Fibroblast of lung (primary cell): ENCODE measurements at places on chromosomes 3 and 15. TPM values are rescaled to one million over a fixed set of nuclear protein-coding genes. Genes with fewer than 3 reads are reported as not detected.

The PRR20G gene
- not detected in 2 replicates for total RNA-seq

The CLDN16 gene
- under 0.01 and 0.33 TPM in 2 replicates for total RNA-seq

The SMAD6 gene
- total RNA-seq = 8.7 and 8.9 TPM in 2 replicates

The CHRNA7 gene
- 0.17 and 0.26 TPM in 2 replicates for total RNA-seq

The C3orf80 gene
- 0.26 and 0.33 TPM in 2 replicates for total RNA-seq

The MYZAP gene
- total RNA-seq = 0.17 TPM in 1 of 2 replicates, not detected in the other

The TLR9 gene
- total RNA-seq = under 0.01 TPM in 1 of 2 replicates, not detected in the other

The TRANK1 gene
- total RNA-seq = 20.3 and 28.6 TPM in 2 replicates

The GRAMD2A gene
- total RNA-seq = 0.77 and 0.83 TPM in 2 replicates

The SMCO1 gene
- total RNA-seq = not detected in 2 replicates

The KNL1 gene
- total RNA-seq = 2.1 and 5.0 TPM in 2 replicates

- DNase-seq = no peak
These were observed 420.1 kb downstream of the EDEM1 start for GRCh38 chr3:5607581-5607980.

DNA sequence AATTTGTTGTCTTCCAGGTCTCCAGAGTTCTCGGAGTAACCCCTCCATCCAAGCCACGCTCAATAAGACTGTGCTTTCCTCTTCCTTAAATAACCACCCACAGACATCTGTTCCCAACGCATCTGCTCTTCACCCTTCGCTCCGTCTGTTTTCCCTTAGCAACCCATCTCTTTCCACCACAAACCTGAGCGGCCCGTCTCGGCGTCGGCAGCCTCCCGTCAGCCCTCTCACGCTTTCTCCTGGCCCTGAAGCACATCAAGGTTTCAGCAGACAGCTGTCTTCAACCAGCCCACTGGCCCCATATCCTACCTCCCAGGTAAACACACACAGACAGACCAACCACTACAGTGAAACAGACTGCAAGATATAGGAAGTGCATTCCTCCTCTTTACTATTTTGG, 87.9 kb upstream of the BLM start:
- DNase-seq = no peak

DNA sequence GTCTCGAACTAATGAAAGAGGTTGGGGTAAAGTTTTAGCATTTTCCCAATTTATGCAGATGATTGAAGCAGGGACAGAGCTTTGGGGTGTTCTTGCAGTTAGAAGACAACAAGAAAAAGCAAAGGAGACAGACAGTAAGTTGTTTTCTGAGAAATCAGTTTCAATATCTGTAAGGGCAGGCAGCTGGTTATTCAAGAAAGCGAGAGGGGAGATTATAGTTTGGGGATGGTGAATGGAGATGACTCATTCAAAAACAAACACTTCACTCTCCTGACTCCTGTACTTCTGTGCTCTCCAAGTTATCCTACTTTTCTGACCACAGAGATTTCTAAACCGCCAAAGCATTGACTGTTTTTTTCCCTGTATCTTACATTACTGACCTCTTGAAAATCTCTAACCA, 352.0 kb downstream of the GAP43 start:
- DNase-seq = peak; percentile 83

DNA sequence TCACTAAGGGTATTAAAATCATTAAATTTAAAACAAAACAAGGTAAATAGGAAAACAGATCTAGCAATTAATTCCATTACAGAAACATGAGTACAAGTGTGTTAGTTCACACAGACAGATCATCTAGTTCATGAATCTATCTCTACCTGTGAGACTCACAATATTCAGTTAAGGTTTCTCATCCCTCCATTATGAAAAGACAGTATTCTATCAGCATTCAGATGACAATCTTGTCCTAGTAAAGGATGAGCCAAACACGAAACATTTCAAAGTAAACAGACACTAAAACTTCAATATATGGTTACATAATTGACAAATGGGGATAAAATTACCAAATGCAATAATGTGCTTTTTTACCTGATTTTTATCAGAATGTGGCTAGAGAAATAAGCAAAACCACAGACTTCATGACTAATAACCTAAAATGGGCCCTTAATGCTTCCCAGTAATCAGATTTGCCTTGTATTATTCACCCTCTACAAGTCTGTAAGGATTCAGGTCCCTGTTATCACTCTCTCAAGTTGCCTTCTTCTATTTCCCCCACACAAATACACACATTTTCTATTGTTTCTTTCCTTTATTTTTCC, 126.8 kb downstream of the DLG1 start:
- DNase-seq = peak; percentile 75

GRCh38 chr15:33735637-33736247, 232.6 kb upstream of the CHRM5 start:
- peak; percentile 58 for DNase-seq

DNA sequence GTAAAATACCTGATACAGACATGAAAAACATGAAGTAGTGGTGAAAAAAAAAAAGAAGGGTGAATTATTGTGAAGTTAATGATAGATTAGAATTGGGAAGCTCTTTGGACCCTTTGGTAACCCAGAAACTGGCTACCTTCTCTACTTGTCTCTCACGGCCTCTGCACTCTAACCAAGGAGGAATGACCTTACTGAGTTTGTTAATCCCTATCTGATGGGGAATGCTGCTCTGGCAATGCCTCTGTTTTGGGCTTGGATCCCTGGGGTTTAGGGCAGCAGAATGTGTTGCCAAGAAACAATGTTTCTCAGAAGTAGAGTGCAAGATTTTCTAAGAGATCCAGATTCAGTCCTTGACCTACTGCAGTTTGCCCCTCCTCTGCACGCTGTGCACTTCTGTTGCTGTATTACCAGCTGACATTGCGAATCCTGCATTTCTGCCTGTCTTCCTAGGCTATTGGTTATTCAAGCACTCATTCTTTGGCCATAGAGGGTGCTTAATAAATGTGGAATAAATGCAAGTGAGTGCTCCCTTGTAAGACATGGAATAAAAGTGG, 49.2 kb upstream of the MAP3K13 start:
- DNase-seq = no peak

GRCh38 chr15:100810831-100811230, 68.8 kb upstream of the ALDH1A3 start:
- DNase-seq = no peak

DNA sequence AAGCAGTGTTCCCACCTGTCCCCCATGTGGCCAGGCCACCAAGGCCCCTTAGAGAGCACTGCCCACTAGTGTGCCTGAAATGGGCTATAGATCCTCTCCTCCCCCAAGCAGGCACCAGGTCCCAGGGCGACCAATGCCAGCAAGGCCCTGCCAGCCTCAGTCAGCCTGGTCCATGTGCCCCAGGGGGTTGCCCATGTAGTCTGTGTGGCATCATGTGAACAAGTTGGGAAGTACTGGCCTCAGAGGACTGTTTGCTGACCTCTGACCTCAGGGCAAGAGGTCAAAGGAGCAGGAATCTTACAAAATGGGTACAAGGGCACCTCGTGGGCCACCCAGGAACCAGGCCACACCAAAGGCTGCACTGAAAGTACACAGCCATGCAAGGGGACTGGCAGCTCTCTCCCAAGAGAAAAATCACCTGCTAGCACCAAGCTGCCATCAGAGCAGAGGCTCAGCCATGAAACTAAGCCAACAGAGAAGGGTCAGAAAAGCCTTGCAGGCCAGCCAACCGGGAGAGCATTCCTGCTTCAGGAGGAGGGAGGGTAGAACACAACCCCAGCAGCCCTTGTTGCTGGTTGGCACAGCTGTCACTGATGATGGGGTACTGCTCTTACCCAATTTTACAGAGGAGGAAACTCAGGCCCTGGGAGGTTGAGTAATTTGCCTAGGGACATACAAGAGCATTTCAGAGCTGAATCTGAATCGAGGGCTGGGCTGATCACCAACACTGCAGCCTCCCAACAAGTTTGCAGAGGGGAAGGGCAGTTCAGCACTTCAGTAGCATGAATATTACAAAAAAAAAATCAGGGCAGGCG, 5.2 kb upstream of the FURIN start:
- no peak for DNase-seq

DNA sequence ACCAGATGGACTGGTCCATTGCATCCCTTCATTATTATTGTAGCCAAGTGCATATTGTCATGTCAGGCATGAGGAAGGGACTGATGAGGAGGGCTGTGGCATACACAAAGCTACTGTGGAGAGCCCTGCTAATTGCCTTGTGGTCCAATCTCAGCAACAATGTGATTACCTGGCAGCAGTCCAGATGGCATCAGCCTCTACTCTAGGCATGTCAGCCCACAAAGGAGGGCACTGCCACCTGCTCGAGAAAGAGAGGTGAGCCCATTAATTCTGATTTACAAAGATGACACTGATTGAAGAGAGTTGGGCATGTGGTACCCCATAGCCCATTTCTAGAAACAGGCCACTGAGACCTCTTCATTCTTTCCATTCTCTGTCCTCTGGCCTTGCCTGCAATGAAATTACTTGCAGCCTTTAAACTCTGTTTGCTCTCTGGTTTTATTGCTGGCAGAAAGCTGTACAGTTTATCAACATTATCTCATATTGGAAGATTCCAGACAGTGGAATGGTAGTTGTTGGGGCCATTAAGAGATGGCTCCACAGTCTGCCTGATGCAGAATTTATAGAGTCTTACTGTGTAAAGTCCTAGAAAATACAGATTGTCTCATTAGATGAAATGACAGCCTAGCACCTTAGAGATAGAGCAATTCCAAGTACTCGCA, 307.7 kb downstream of the ARPP21 start:
- no peak for DNase-seq

GRCh38 chr3:126850370-126851085, 132.4 kb upstream of the PLXNA1 start:
- peak; percentile 84 for DNase-seq

DNA sequence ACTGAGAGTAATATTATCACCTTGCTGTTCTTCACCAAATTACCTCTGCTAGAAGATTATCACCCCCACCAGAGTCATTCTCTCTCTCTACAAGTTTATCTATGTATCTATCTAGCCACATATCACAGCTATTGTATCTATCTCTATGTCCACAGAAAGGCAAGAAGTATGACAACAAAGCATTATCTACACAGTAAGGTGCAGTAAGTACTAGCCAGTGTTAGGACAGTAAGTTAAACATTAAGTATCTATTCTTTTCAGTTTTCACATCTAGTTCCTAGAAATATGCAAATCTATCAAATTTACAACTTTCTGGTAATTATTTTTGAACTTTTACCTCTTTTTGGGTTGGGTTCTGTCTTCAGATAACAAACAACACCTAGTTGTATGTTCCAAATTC, 26.5 kb upstream of the XXYLT1 start:
- DNase-seq = no peak

DNA sequence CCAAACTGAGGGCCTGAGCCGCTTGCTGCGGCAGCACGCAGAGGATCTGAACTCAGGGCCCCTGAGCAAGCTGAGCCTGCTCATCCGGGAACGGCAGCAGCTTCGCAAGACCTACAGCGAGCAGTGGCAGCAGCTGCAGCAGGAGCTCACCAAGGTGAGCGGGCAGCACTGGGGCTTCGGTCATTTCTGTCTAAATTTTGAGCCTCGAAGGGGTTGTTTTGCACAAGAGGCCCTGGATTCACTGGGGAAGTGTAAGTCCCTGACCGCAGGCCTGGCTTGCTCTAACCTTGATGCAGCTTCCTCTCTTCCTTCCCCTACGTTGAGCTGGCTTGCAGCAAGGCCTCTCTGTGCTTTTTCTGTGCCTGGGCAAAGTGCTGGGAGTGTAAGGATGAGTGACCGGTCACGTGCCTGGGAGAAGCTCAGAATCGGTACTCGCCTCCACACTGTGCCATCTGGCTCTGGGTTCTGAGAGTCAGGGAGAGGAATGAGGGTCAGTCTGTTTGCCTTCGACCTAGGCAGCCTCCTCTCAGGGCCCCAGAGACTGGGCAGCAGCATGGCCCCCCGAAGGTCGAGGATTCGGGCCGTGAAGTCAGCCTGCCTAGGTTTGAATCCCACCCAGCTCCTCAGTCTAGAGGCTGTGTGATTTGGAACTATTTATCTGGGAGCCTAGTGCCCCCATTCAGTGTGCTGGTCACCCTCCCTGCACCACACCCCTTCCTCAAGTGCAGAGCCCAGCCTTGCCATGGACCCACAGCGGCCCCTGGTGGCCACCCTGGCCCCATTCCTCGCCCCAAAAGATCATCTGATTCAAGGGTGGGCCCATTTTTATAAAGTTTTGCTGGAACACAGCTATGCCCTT, 1.4 kb downstream of the FES start:
- DNase-seq = peak; percentile 71

DNA sequence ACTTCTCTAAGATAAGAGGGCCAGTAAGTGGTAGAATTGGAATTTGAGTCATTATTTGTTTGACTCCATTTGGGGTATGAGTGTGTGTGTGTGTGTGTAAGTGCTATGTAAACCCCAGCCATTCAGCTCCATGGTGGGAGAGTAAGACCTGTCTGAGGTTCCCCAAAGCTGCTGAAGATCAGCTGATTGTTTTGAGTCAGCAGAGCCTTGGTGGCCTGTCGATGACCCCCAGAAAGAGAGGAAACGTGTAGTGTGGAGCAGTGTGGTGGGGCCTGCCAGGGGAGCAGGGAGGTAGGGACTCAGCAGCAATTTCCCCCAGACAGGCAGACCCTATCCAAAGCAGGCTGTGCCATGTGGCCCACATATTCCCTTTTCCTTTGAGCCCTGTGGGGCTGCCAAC, 5.3 kb downstream of the DVL3 start:
- peak; percentile 90 for DNase-seq

DNA sequence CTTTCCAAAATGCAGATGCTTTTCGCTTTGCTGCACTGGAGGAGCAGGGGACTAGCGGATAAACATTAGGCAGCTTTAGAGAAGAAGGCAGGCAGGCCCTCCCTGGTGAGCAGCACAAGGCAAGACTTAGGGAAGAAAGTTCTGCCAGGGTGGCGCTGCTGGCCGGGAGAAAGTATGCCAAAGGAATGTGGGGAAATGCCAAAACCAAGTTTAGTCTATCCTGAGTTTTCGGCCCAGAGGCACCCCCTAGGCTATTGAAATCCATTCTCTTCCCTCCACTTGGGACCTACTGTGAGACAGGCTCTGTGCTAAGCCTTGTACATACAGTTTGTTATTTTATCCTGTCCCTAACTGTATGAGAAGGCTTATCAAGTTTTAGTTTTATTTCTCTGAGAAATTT, 9.2 kb downstream of the SHC4 start:
- DNase-seq = peak; percentile 12

- peak; percentile 49 for DNase-seq
These were observed 41.6 kb downstream of the MRAS start for GRCh38 chr3:138389841-138390581.

DNA sequence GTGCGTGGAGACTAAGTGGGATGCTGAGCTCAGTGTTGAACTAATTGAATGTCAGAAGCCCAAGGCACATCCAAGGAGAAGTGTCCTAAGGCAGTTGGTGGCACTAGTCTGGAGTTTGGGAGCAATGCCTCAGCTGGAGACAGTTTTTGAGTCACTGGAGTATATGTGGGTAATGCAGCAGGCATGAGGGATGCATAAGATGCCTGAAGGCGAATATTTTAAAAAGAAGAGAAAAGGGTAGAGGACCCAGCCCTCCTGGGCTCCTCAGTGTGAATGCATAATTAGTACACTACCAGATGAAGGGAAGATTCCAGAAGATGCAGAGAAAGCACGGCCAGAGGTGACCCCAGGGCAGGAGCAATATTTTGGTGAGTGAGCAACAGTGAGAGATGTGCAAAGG, 25.1 kb upstream of the PROK2 start:
- no peak for DNase-seq

DNA sequence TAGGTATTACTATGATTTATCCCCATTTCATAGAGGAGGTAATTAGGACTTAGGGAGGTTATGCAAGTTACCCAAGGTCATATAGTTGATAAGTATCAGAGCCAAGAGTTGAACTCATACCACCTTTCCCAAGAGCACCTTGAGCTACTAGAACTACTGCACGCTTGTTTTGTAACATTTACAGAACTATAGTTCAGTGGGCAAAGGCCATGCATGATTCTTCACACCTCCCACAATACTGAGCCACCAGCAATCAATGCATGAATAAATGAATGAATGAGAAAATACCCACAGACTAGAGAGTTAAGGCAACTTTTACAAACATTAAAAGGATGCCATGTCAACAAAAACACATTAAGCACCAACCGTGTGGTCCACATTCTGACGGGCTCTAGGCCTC, 46.8 kb downstream of the LIPC start:
- no peak for DNase-seq
